Activated naive CD8-positive, alpha-beta T cell treated with anti-CD3 and anti-CD28 coated beads, Interleukin-2, amount 50 U/mL, for 24 hours (primary cell): ENCODE measurements at places on chromosomes 5 and 9.

GRCh38 chr5:170405817-170406216, 16.6 kb upstream of the KCNMB1 start:
- no peaks in the 10 kb centered on the region for H3K36me3 ChIP-seq
- no peak for DNase-seq
- H3K27ac ChIP-seq, result no peak overlapping the region
- no peak overlapping the region for H3K4me3 ChIP-seq

- H3K4me3 ChIP-seq, result no peak overlapping the region
- H3K4me1 ChIP-seq, result peaks cover 6% of the 10 kb centered on the region
- no peaks in the 10 kb centered on the region for H3K27me3 ChIP-seq
- no peaks in the 10 kb centered on the region for H3K36me3 ChIP-seq
- no peak for DNase-seq
These were observed 13.5 kb downstream of the DUSP1 start for GRCh38 chr5:172757394-172758010.

DNA sequence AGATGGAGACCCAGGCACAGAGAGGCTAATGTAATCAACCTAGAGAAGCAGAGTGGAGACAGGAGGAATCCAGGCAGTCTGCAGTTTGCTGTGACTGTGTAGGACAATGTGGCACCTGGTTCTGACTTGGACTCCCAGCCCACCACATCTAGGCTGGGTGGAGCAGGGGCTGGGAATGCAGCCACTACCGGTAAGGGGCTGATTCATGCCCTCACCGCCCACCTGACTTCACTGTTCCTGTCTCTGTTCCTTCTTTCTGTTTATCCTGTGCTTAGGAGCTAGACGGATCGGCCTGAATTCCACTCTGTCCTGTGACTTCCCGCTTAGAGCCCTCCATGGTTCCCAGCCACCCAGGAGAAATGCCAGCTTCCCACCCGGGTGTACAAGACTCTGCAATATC, 2.6 kb downstream of the PDLIM4 start:
- H3K27me3 ChIP-seq, result peaks cover 18% of the 10 kb centered on the region
- peak overlapping the region; percentile 33 for H3K4me3 ChIP-seq
- peaks cover 60% of the 10 kb centered on the region for H3K4me1 ChIP-seq
- no peaks in the 10 kb centered on the region for H3K36me3 ChIP-seq

DNA sequence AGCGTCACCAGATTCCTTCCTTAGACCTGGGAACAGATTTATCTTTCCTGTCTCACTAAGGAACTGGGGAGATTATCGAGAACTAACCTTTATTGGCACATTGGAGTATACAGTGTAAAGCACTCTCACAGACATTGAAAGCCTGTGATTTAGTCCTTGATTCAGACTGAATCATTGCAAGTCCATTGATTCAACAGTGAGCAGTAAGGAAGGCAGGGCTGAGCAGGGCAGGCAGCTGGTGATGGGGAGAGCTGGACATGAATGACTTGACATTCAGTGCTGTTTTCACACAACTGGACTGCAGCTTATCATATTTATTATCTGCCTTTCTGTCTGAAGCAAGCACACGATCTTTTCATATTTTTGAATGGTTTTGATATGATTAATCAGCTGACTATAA, 16.2 kb downstream of the ISOC1 start:
- peaks cover 5% of the 10 kb centered on the region for H3K4me1 ChIP-seq
- H3K36me3 ChIP-seq, result peaks cover 38% of the 10 kb centered on the region
- no peak overlapping the region for H3K4me3 ChIP-seq
- no peak for DNase-seq
- no peak overlapping the region for H3K27ac ChIP-seq
- no peaks in the 10 kb centered on the region for H3K27me3 ChIP-seq

DNA sequence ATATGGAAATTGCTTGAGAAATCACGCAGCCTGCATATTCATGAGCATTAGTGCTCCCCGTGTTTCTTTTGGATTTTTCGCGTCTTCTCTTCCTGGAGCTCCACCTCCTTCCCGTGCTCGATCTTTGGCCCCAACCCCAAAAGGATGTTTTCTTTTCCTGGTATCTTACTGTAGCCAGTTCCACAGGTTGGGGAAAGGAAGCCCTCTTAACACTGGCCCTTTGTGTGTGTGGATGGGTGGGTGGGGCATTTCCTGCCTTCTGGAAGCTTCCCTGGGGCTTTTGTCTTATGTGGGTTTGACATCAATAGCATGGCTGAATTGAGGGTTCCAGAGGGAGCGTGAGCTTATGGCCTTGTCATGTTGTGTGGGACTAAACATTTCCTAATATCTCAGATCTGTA, 21.9 kb downstream of the STXBP1 start:
- no peak overlapping the region for H3K4me3 ChIP-seq
- peaks cover 19% of the 10 kb centered on the region for H3K4me1 ChIP-seq
- no peak for DNase-seq
- no peaks in the 10 kb centered on the region for H3K27me3 ChIP-seq
- H3K27ac ChIP-seq, result no peak overlapping the region

- peak overlapping the region; percentile 87 for H3K27ac ChIP-seq
- no peaks in the 10 kb centered on the region for H3K27me3 ChIP-seq
- peak; percentile 34 for DNase-seq
- H3K36me3 ChIP-seq, result peaks cover 51% of the 10 kb centered on the region
These were observed 27.4 kb downstream of the TNFSF8 start for GRCh38 chr9:114902786-114903524.

DNA sequence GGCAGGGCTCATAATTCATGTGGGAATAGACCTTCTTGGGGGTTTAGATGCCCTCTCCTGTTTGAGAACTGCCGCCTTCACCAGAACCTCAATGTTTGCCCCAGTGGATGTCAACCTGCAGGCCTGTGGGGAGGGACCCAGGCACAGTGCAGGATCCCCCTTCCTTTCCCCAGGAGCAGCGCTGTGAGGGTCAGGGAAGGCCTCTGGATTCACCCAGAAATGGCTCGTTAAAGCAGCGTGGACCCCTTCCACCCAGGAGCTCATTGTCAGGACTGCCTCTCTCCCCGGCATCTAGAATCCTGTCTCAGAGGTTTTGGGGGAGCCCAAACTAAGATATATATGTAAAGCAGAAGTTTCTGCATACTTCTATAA, 188.3 kb downstream of the GADD45G start:
- H3K36me3 ChIP-seq, result no peaks in the 10 kb centered on the region
- DNase-seq, result no peak
- H3K4me1 ChIP-seq, result no peaks in the 10 kb centered on the region
- no peak overlapping the region for H3K27ac ChIP-seq

DNA sequence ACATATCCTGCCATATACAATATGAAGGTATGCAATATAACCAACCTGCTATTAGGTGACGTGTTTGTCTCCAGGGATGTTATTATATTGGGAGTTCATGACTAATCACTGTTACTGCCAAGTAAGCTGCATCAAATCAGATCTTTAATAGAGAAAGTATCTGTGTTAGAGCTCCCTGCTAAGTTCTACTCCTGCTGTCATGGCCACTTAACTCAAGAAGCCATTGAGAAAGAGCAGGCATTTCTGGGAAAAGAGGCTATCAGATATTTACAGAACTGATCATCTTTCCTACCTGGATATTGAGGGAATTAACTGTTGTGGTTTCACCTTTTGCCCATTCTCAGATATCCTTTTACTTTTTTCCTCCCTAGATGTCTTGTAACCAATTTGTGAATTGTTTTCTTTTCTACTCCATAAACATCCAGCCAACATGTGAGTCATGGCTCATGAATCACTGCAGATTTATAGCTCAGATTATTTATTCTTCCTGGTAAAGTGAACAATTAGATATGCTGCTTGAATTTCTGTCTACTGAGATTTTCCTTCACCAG, 634.8 kb upstream of the FAM174A start:
- no peak overlapping the region for H3K27ac ChIP-seq
- DNase-seq, result no peak
- no peaks in the 10 kb centered on the region for H3K4me1 ChIP-seq

GRCh38 chr5:151063142-151063989, 17.5 kb downstream of the TNIP1 start:
- peak overlapping the region; percentile 73 for H3K27ac ChIP-seq
- DNase-seq, result no peak
- peak overlapping the region; percentile 21 for H3K4me3 ChIP-seq
- H3K36me3 ChIP-seq, result peaks cover 61% of the 10 kb centered on the region
